Activated naive CD8-positive, alpha-beta T cell treated with anti-CD3 and anti-CD28 coated beads, Interleukin-2, amount 10 ng/mL, durations not matched to agents 7 days and 5 days (primary cell): ENCODE measurements at places on chromosomes 1 and 21. TPM values are rescaled to one million over a fixed set of nuclear protein-coding genes. Genes with fewer than 3 reads are reported as not detected.

- no peaks in the 10 kb centered on the region for H3K27me3 ChIP-seq
- no peak for DNase-seq
- H3K4me3 ChIP-seq = peak overlapping the region; percentile 74
- peaks cover 26% of the 10 kb centered on the region for H3K4me1 ChIP-seq
- peak overlapping the region; percentile 86 for H3K27ac ChIP-seq
- H3K36me3 ChIP-seq = peaks cover 18% of the 10 kb centered on the region
Observed at GRCh38 chr1:110336300-110337039, 2.7 kb upstream of the RBM15 start.

DNA sequence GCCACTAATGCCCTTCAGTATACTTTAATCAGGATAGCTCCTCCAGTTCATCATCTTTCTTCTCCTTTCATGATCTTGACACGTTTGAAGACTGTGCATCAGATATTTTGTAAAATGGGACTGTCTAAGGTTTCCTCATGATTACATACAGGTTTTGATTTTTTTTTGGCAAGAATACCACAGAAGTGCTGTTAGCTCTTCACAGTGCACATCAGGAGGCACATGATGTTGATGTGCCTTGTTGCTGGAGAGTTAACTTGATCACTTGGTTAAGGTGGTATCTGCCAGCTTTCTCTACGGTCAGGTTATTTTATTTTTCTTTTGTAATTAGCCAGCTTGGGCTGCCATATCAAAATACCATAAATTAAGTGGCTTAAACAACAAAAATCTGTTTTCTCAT lies 128.6 kb upstream of the IVNS1ABP start:
- no peak overlapping the region for H3K4me3 ChIP-seq
- no peak overlapping the region for H3K27ac ChIP-seq
- peaks cover 20% of the 10 kb centered on the region for H3K4me1 ChIP-seq
- no peaks in the 10 kb centered on the region for H3K27me3 ChIP-seq

GRCh38 chr1:14599800-14600199 lies 1.3 kb downstream of the KAZN start:
- no peak for DNase-seq
- no peak overlapping the region for H3K27ac ChIP-seq
- no peaks in the 10 kb centered on the region for H3K4me1 ChIP-seq
- H3K4me3 ChIP-seq = no peak overlapping the region

- H3K4me3 ChIP-seq = no peak overlapping the region
- H3K27ac ChIP-seq = no peak overlapping the region
- no peaks in the 10 kb centered on the region for H3K36me3 ChIP-seq
Observed at GRCh38 chr1:15330028-15330427, 79.7 kb upstream of the EFHD2 start.

DNA sequence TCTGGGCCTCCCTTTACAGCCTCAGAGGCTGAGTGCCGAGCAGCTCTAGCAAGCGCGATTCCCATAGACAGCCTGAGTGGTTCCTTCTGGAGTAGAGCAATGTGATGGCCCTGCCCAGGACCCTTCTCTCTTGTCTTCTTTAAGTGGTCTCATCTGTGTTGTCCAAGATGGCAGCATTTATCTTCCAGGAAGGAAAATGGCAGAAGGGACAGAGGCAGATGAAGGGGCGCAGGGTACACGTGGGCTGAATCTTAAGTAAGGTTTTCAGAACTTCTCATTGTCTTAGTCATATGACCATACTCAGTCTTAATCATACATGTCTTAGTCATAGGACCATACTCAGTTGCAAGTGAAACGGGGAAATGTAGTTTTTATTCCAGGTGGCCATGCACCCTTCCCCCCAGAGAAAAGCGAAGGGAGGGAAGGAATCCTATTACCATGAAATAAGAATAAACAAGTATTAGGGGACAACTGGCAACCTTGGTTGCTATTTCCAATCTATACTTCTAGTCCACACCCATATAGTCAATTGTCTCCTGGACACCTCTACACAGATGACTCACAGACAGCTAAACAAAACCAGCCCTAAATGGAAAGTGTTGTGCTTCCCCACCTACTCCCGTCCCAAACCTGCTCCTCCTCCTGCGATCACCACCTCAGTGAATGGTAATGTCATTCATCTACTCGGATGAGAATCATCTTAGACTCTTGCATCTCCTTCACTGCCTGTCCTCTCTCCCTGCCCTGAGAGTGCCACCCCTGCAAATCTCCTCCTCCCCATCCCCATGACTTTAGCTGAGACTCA lies 13.3 kb downstream of the OVAAL start:
- H3K27ac ChIP-seq = no peak overlapping the region
- H3K4me3 ChIP-seq = no peak overlapping the region
- H3K4me1 ChIP-seq = peaks cover 15% of the 10 kb centered on the region
- peaks cover 25% of the 10 kb centered on the region for H3K27me3 ChIP-seq
- H3K36me3 ChIP-seq = no peaks in the 10 kb centered on the region

DNA sequence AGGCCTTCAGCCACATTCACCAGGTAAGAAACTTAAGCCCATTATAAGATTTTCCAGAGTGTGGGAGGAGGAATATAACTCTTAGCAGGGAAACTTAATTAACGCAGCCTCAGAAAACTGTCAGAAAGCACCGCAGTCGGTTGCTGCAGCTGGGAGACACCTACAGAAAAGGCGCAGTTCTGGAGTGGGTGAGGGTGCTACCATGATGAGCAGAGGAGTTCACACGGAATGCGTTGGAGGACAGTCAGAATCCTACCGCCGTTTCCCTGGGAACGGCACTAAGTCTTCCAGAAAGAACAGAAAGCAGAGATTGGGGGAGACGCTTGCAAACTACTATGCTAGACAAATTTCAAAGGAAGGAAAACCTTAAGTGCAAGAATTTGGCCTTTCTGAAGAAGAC lies 6.4 kb downstream of the ACTN2 start:
- H3K4me1 ChIP-seq = no peaks in the 10 kb centered on the region
- no peaks in the 10 kb centered on the region for H3K36me3 ChIP-seq
- no peak overlapping the region for H3K27ac ChIP-seq
- peaks cover 23% of the 10 kb centered on the region for H3K27me3 ChIP-seq
- no peak for DNase-seq

Gene BRDT
- total RNA-seq = not detected

DNA sequence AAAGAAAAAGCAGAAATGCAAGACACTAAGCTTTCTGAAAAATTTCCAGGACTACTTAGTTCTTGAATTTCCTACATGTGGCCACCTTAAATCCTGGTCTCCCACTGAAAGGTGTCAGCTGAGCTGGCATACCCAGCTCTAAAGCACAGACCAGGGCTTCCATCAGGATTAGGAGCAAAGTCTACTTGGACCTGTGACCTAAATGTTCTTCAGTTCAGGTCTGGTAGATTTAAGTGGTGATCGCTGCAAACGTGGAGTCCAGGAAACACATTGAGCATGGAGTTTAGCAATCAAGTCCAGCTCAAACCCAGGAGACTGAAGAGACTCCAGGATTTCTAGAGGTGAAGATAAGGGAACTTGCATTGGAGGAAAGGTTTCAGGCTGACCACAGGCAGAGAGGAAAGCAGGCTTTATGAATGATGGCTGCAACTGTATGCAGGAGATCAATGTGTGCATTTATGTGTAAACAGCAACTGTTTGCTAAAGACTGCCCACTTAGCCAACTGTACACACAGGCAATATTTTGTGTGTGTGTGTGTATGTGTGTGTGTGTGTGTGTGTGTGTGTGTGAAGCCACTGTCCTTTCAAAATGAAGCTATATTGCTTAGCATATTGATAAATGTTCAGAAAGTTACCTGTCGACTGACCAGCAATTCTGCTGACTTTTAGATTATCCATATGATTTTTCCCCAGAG lies 75.2 kb downstream of the LMX1A start:
- no peak for DNase-seq
- no peak overlapping the region for H3K4me3 ChIP-seq
- no peaks in the 10 kb centered on the region for H3K4me1 ChIP-seq
- no peaks in the 10 kb centered on the region for H3K36me3 ChIP-seq
- H3K27ac ChIP-seq = no peak overlapping the region

Gene MAP7D1
- 234 TPM for total RNA-seq

GRCh38 chr1:87399264-87399663 lies 70.6 kb downstream of the LMO4 start:
- no peaks in the 10 kb centered on the region for H3K36me3 ChIP-seq
- H3K27me3 ChIP-seq = no peaks in the 10 kb centered on the region
- DNase-seq = no peak
- H3K4me3 ChIP-seq = no peak overlapping the region
- H3K4me1 ChIP-seq = peaks cover 5% of the 10 kb centered on the region
- no peak overlapping the region for H3K27ac ChIP-seq

DNA sequence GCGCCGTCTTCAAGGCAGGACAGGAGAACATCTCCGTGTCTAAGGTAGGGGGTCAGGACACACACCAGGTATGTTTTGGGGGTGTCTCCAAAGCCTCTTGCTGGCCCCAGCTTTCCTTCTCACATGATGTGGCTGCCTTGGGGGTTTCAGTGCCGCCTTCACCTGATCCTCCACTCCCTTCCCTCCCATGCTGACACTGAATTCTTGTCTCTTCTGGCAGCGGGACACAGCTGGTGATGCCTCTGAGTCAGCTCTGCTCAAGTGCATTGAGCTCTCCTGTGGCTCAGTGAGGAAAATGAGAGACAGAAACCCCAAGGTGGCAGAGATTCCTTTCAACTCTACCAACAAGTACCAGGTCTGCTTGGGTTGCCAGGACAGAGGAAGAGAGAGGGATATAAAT lies 13.5 kb downstream of the ATP1A2 start:
- no peak overlapping the region for H3K4me3 ChIP-seq
- no peaks in the 10 kb centered on the region for H3K4me1 ChIP-seq
- no peak overlapping the region for H3K27ac ChIP-seq
- peaks cover 14% of the 10 kb centered on the region for H3K27me3 ChIP-seq
- H3K36me3 ChIP-seq = no peaks in the 10 kb centered on the region
- DNase-seq = no peak

- no peaks in the 10 kb centered on the region for H3K36me3 ChIP-seq
- H3K27ac ChIP-seq = peak overlapping the region; percentile 67
- DNase-seq = peak; percentile 82
- H3K4me3 ChIP-seq = peak overlapping the region; percentile 79
Observed at GRCh38 chr1:16162163-16162822, 6.4 kb upstream of the EPHA2 start.

- DNase-seq = peak; percentile 75
- H3K4me3 ChIP-seq = no peak overlapping the region
- H3K36me3 ChIP-seq = no peaks in the 10 kb centered on the region
- no peaks in the 10 kb centered on the region for H3K27me3 ChIP-seq
- H3K4me1 ChIP-seq = peaks cover 6% of the 10 kb centered on the region
- H3K27ac ChIP-seq = no peak overlapping the region
Observed at GRCh38 chr1:205977402-205978014, 25.7 kb downstream of the RAB7B start.

Gene TMCC2
- total RNA-seq = 3.4 TPM

GRCh38 chr1:44672254-44672955 lies 1.9 kb downstream of the TMEM53 start:
- H3K36me3 ChIP-seq = no peaks in the 10 kb centered on the region
- no peaks in the 10 kb centered on the region for H3K27me3 ChIP-seq
- peak overlapping the region; percentile 89 for H3K4me3 ChIP-seq
- H3K27ac ChIP-seq = peak overlapping the region; percentile 30
- no peak for DNase-seq

DNA sequence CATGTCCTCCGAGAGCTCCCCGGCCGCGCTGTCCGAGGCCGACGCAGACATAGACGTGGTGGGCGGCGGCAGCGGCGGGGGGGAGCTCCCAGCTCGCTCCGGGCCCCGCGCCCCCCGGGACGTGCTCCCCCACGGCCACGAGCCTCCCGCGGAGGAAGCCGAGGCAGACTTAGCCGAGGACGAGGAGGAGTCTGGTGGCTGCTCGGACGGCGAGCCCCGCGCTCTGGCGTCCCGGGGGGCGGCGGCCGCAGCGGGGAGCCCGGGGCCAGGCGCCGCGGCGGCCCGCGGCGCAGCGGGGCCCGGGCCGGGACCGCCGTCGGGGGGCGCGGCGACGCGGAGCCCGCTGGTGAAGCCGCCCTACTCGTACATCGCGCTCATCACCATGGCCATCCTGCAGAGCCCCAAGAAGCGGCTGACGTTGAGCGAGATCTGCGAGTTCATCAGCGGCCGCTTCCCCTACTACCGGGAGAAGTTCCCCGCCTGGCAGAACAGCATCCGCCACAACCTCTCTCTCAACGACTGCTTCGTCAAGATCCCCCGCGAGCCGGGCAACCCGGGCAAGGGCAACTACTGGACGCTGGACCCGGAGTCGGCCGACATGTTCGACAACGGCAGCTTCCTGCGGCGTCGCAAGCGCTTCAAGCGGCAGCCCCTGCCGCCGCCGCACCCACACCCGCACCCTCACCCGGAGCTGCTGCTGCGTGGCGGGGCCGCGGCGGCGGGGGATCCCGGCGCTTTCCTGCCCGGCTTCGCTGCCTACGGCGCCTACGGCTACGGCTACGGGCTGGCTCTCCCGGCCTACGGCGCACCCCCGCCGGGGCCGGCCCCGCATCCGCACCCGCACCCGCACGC lies 547 bp downstream of the FOXD2 start:
- peak overlapping the region; percentile 57 for H3K27ac ChIP-seq
- H3K4me3 ChIP-seq = peak overlapping the region; percentile 74
- DNase-seq = peak; percentile 67

DNA sequence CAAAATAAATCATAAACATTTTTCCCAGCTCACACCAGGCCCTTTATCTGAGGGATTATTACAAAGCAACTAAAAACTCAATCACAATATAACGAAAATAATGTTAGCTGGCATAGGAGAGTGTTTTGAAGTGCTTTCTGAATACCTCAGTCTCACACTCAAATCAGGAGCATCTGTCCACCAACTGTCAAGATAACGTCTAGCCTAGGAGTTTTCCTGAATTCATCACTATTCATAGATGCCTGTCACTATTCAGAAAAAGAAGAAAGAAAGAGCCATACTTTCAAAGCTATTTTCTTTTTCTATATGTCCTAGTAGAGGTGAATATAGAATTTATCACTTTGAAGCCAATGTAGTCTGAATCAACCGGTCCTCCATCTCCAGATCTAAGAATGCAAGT lies 127.0 kb downstream of the AKT3 start:
- no peak overlapping the region for H3K4me3 ChIP-seq
- peaks cover 4% of the 10 kb centered on the region for H3K36me3 ChIP-seq
- H3K27me3 ChIP-seq = no peaks in the 10 kb centered on the region
- DNase-seq = no peak
- peaks cover 2% of the 10 kb centered on the region for H3K4me1 ChIP-seq
- no peak overlapping the region for H3K27ac ChIP-seq

DNA sequence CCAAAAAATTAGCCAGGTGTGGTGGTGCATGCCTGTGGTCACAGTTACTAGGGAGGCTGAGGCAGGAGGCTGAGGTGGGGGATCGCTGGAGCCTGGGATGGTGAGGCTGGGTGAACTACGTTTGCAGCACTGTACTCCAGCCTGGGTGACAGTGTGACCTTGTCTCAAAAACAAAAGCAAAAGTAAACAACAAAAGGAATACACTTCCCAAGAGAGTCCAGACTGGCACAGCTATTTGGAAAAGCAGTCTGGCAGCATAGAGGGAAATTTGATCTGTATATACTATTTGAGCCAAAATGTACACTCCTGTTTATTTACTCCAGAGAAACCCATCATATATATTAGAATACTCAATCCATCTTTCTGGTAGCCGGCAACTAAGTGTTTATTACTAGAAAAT lies 107.0 kb upstream of the HMCN1 start:
- peaks cover 5% of the 10 kb centered on the region for H3K4me1 ChIP-seq
- no peak overlapping the region for H3K4me3 ChIP-seq
- H3K36me3 ChIP-seq = peaks cover 6% of the 10 kb centered on the region
- DNase-seq = no peak
- peaks cover 3% of the 10 kb centered on the region for H3K27me3 ChIP-seq
- no peak overlapping the region for H3K27ac ChIP-seq

Gene ATF6
- 18.5 TPM for total RNA-seq

Gene DTL
- 54.7 TPM for total RNA-seq
